HCEC 1CT (cell line): ENCODE measurements at places on chromosomes 6 and 20.

- no peak for DNase-seq
Observed at GRCh38 chr6:97665446-97665845, 382.4 kb upstream of the MMS22L start.

DNA sequence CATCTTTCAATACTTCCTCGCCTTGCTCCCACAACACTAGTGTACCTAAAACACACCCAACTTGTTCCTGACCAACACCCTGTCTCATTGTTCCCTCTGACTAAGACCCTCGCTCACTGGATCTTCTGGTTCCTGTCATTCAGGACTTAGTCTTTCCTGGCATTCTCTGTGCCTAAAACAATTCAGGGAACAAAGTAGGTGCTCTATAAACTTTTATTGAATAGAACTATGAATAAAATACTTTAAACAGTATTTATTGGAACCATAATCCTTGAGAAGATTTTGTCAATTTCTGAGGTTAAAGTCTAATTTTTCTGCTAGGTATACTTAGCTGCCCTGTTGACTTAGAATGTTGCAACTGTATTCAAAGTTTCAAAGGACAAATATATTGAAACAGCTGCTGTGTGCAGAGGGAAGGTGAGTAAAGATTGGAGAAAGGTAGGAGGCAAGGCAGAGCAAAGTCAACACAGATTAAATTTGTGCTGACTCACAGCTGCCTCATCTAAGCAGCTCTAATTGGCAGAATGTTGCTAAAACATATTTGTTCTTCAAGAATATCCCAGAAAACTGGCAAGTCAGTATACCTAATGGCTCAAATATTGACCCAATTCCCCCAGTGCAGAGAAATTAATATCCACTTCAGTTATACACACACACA, 37.6 kb downstream of the GSTA2 start:
- no peak for DNase-seq

DNA sequence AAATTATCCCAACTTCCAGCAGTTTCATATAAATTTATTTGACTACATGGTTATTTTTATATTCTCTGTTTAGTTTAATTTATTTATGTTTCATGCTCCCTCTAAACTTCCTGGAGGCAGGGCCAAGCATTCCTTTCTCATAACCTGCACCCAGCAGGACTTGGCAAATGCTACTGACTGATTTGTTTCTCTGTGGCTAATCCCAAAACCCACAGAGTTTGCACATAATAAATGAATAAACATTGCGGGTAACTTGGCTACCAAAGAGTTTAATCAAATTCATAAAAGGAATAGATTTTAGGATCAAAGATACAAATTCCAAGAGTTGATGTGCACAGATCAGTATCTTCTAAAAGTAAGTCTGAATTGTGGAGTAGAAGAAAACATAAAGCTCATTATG, 239.5 kb downstream of the SLC35F1 start:
- DNase-seq, result no peak

DNA sequence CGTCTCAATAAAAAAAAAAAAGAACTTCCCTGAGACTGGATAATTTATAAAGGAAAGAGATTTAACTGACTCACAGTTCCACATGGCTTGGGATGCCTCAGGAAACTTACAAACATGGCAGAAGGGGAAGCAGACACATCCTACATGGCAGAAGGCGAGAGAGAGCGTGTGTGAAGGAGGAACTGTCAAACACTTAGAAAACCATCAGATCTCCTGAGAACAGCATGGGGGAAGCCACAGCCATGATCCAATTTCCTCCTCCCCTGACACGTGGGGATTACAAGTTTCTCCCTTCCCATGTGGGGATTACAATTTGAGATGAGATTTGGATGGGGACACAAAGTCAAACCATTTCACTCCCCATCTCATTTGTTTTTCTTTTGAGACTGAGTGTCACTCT, 46.6 kb upstream of the TFAP2C start:
- no peak for DNase-seq

- DNase-seq, result no peak
Observed at GRCh38 chr6:14193524-14193923, 76.0 kb downstream of the CD83 start.

- DNase-seq, result no peak
Observed at GRCh38 chr6:156914181-156914580, 137.0 kb downstream of the ARID1B start.

- peak; percentile 68 for DNase-seq
Observed at GRCh38 chr6:11231564-11232192, 790 bp downstream of the NEDD9 start.

GRCh38 chr6:161044335-161044734, 52.8 kb downstream of the MAP3K4 start:
- DNase-seq, result no peak

DNA sequence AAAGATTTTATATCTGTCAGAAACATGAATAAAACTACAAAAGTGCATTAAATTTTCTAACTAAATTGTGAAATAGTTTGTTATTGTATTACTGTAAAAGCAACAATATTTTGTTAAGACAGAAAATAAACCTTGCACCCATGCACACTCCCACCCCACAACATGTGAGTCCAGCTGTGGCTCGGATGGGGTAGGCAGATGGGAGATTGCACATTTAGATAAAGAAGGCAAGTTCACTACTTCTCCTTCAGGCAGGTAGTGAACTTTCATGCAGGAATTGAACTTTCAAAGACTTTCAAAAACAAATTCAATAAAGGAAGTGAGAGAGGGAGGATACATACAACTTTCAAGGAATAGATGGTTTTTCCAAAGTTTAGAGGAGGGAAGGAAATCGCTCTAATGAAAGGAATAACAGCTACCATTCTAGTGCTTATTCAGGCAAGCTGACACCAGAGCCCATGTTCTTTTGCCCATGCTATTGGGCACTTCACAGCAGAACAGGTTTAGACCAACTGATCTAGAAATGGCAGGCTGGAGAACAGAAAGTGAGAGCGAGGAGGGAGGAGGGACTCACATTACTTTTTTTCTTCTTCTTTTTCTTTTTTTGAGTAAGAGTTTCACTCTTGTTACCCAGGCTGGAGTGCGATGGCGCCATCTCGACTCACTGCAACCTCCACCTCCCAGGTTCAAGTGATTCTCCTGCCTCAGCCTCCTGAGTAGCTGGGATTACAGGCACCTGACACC, 28.5 kb downstream of the SF3B5 start:
- DNase-seq, result no peak

- DNase-seq, result no peak
Observed at GRCh38 chr20:19644085-19644484, 114.0 kb upstream of the RIN2 start.

GRCh38 chr6:134419716-134420115, 101.8 kb upstream of the SGK1 start:
- no peak for DNase-seq

DNA sequence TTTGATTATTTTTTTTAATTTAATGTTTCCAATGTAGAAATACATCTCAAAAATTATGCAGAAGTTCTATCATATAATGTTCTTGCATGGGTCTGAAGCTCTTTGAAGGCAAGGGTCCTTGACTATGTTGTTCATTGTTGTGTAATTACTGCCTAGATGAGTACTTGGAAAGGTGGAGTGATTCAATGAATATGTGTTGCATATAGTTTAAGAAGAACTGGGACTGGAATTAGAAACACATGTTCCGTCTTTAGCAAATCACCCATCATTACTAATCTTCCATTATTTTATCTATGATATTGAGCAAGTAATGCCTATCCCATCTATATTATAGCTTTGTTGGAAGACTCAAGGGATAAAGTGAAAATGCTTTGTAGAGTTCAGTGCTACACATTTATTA, 147.3 kb downstream of the LAMA2 start:
- DNase-seq, result peak; percentile 15

DNA sequence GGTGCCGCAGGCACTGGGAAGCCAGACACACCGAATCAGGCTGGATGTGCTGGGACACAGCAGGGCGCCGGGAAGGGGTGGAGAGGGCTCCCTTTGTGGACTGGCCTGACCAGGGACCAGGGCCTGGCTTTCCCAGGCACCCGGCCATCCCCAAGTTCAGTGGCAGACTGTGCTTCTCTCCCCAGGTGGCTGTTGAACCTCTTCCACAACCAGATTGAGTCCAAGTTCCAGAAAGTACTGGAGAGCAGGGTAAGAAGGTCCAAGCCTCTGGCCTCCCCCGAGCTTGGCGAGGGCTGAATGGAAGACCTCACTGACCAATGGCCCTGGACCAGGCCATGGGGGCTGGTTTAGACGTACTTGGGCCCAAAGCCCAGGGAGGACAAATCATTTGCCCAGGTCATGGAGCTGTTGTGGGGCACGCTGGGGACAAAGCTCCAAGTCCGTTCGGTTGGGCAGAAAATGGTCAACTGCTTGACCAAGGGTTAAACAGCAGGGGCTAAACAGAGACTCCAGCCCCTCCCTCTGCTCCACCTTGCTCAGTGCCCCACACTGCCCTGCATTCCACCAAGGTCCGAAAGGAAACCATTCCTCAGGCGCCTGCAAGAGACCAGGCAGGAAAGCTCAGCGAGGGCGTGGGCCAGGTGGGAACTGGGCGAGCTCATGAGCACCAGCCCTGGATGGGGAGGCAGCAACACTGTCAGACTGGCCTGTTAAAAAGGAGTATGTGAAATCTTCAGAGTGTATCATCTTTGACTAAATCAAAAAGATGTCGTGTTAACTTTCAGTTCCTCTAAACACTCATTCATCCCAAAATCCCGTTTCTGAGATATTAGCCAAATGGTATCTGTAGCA, 9.1 kb downstream of the LBP start:
- no peak for DNase-seq

- DNase-seq, result no peak
Observed at GRCh38 chr6:11122380-11122779, 10.9 kb upstream of the ERVFRD-1 start.

DNA sequence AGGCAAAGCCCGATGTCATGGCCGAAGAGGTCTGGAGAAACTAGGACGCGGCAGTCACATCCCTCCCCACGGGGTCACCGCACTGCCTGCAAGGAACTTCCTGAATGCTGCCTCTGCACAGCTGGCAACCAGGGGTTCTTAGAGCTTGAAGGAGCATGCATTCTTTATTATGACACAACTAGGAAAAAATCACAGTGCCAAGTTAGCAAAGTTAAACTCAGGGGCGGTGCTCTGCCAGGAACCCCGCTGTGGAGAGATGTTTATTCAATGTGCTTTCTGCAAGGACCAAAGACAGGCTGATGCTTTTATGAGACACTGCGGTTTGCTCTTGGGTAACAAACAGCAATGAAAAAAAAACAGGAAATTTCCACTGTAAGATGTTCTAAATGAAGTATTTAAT, 287.3 kb upstream of the FOXQ1 start:
- peak; percentile 83 for DNase-seq

- DNase-seq, result no peak
Observed at GRCh38 chr6:167720456-167721285, 106.0 kb upstream of the AFDN start.

- no peak for DNase-seq
Observed at GRCh38 chr20:37114012-37114411, 18.2 kb upstream of the RBL1 start.

DNA sequence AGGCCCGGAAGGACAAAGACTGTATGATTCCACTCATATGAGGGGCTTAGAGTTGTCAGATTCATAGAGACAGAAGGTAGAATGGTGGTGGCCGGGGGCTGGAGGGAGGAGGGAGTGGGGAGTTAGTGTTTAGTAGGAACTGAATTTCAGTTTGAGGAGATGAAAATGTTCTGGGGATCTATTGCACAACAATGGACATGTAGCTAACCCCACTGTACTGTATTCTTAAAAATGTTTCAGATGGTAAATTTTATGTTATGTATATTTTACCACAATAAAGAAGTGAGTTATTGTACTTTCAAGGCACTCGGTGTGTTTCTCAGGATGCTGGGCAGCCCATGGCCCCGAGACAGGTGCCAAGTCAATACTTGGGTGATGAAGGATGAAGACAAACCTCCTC, 25.4 kb downstream of the MAS1 start:
- DNase-seq, result no peak

DNA sequence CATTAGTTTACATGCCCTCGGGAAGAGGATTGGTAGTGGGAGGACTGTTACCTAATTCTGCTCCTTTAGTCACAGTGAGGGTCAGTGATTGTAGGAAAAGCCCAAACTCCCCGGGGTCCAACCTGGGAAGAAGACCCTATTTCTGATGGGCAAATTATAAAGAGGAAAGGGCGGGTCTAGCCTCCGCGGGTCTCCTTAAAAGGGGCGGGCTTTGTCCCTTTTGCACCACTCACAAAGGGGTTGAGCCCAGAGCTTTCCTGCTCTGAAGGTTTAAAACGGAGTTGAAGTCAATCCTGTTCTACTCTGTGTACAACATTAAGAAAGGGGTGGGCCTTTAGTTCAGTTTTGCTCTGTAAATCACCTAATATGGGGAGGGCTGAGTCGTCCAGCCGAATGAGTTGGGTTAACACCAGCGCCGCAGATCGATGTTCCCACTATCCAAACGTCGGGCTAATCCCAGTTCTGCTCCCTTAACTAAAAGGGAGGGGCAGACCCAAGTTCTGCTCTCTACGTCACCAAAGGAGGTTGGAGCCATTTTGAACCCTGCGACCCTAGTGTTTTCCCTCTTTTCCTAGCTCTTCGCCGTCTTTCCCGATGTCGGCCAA, 920 bp upstream of the RNF5 start:
- DNase-seq, result no peak

DNA sequence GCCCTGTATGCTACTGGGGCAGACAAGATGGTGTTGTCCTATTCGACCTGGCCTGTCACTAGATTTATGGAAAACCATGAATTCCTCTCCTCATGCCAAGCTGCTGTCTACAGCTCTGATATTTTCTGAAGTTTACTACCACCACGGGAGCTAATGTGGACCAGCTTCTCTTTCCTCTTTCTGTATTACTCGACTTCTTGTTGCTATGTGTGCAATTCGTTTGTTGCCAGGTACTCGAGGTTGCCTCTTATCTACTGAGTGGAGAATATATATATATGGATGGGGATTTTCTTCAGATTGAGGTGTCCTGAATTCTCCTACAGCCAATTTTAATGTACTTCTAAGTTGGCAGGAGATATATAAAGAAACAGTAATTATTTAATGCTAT, 34.7 kb downstream of the MAN1A1 start:
- DNase-seq, result no peak

GRCh38 chr20:20409331-20409730, 41.4 kb downstream of the INSM1 start:
- no peak for DNase-seq
